Activated CD8-positive, alpha-beta T cell treated with anti-CD3 and anti-CD28 coated beads for 36 hours (primary cell): ENCODE measurements at places on chromosomes 6 and 20. TPM values are rescaled to one million over a fixed set of nuclear protein-coding genes. Genes with fewer than 3 reads are reported as not detected.

GRCh38 chr20:16803965-16804792 lies 56.0 kb downstream of the OTOR start:
- no peak overlapping the region for H3K4me3 ChIP-seq
- peaks cover 41% of the 10 kb centered on the region for H3K27me3 ChIP-seq
- no peak overlapping the region for H3K27ac ChIP-seq
- peak; percentile 68 for DNase-seq
- no peaks in the 10 kb centered on the region for H3K4me1 ChIP-seq

The RNF39 gene
- not detected for total RNA-seq

DNA sequence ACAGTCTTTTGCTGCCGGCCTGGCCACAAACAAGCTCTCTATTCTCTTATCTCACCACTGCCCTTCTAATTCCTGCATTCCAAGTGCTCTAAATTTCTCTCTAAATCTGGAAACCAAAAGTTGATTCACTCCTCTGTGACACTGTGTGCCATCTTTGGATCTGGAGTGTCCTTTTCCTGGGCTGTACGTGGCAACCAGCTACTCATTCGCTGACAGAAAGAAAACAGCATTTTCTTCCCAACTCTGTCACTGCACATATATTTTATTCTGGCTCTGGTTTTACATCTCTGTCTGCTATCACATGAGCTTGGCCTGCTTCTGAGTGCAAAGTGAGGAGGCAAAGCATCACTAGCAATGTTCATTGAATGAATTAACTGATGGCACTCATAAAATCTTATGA lies 397.2 kb upstream of the MAP3K7 start:
- no peak overlapping the region for H3K4me3 ChIP-seq
- H3K27ac ChIP-seq = no peak overlapping the region
- peaks cover 1% of the 10 kb centered on the region for H3K27me3 ChIP-seq
- H3K4me1 ChIP-seq = no peaks in the 10 kb centered on the region
- no peak for DNase-seq

- H3K27me3 ChIP-seq = no peaks in the 10 kb centered on the region
- H3K4me3 ChIP-seq = no peak overlapping the region
- no peak for DNase-seq
- no peak overlapping the region for H3K27ac ChIP-seq
- peaks cover 10% of the 10 kb centered on the region for H3K36me3 ChIP-seq
Observed at GRCh38 chr6:149782337-149782736, 32.8 kb downstream of the PCMT1 start.

GRCh38 chr20:2738331-2739041 lies 45.9 kb downstream of the EBF4 start:
- no peaks in the 10 kb centered on the region for H3K36me3 ChIP-seq
- no peak for DNase-seq
- no peak overlapping the region for H3K4me3 ChIP-seq
- no peak overlapping the region for H3K27ac ChIP-seq
- no peaks in the 10 kb centered on the region for H3K27me3 ChIP-seq
- H3K4me1 ChIP-seq = peaks cover 36% of the 10 kb centered on the region

The IL17F gene
- 0.76 TPM for total RNA-seq

The CDH4 gene
- total RNA-seq = 0.11 TPM

DNA sequence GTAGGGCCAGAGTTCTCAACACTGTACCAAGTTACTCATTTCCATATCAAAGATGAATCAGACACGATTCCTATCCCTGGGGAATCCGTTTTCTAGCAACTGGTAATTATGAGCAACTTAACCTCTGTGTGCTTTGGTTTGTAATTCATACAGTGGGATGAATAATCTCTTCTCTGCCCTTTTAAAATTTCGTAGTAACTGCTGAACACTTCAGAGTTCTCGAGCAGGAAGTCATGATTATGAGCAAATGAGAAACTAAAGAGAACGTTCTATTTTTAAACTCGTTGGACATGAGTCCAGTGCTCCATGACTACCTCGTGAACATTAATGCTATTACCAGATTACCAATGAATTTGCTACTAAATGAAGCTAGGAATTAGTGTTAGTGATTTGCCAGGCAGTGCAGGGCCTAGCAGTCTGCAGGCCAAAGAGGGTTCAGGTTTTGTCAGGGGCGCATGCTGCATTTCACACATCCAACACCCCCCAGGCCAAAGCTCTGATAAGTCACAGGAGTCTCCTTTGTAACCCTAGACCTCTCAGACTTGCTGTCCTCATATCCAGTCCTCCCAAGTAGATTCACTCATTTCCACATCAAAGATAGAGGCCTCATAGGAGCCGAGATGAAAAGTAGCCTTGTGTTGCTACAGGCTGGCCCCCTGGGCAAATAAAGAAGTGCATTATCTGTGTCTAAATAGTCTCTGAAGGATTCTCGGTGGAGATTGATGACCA lies 45.8 kb upstream of the VSTM2L start:
- no peak for DNase-seq
- H3K36me3 ChIP-seq = peaks cover 17% of the 10 kb centered on the region
- H3K4me3 ChIP-seq = no peak overlapping the region
- no peak overlapping the region for H3K27ac ChIP-seq
- no peaks in the 10 kb centered on the region for H3K4me1 ChIP-seq

DNA sequence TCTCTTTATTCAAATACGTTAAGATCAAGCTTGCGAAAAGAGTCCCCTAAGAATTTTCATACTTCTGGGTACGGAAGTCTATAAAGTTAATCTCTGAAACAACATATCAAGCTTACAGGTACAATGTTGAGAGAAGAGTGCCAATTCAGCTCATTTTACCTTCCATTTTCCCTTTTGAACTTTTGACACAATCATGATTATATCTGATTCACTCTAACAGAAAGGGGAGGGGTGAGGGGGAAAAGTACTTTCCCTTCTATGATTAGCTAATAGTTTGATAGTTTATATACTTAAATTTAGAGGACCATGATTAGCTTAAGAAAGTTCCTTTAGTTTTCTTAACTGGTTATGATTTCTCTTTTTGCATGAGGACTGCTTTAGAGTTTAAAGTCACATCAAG lies 33.5 kb downstream of the SNX3 start:
- H3K4me3 ChIP-seq = no peak overlapping the region
- H3K27me3 ChIP-seq = no peaks in the 10 kb centered on the region
- no peak for DNase-seq
- peaks cover 21% of the 10 kb centered on the region for H3K4me1 ChIP-seq
- H3K27ac ChIP-seq = no peak overlapping the region

GRCh38 chr6:159620947-159621346 lies 72.1 kb downstream of the SOD2 start:
- no peak overlapping the region for H3K4me3 ChIP-seq
- DNase-seq = no peak
- no peaks in the 10 kb centered on the region for H3K4me1 ChIP-seq
- no peaks in the 10 kb centered on the region for H3K27me3 ChIP-seq
- no peak overlapping the region for H3K27ac ChIP-seq

- peaks cover 20% of the 10 kb centered on the region for H3K27me3 ChIP-seq
- no peak overlapping the region for H3K4me3 ChIP-seq
- no peak overlapping the region for H3K27ac ChIP-seq
- no peak for DNase-seq
- H3K36me3 ChIP-seq = no peaks in the 10 kb centered on the region
- H3K4me1 ChIP-seq = no peaks in the 10 kb centered on the region
Observed at GRCh38 chr6:131754715-131755567, 44.1 kb upstream of the CTAGE9 start.
